ENCODE measurements at places on chromosomes 3 and 15. TPM values are rescaled to one million over a fixed set of nuclear protein-coding genes. Genes with fewer than 3 reads are reported as not detected.
A peak's percentile ranks its signal among the peaks of the same experiment; 100 is the strongest.

DNA sequence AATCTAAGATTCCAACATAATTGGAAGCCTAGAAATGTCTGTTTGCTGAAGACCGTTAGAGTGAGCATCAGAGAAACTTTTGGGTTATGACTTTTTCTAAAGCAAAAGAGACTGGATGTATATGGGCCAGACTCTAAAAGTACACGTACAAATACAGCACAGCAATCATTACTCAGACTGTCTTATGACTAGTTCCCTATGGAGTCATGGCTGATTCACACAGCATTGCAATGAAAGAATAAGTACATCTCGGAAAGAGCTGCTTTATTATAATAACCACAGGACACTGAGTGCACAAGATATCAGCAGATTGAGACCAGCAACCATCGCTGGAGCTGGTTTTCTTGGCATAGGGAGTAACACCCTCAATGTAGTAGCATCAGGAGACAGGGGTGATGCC, 618.6 kb downstream of the NLGN1 start:
- DNase-seq, result no peak

DNA sequence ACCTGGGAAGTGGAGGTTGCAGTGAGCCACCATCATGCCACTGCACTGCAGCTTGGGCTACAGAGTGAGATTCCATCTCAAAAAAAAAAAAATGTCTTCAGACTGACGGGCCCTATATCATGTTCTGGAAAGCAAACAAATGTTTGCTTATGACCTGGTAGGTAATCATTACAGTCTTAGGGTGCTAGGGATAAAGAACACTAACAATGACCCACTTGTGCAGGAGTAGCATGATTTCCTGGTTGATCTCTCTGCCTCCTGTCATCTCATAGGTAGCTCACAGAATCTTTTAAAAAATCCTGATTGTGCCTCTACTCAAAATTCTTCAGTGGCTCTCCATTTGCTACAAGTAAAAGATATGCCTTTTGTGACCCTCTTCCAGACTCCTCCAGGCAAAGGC, 74.5 kb upstream of the TSPAN3 start:
- DNase-seq, result no peak

TOPBP1 gene
- 21.5 TPM for polyA plus RNA-seq

GRCh38 chr3:38453075-38453912, at the start of gene ACVR2B:
ACVR2B (plus strand) TSS chr3:38453890; CDS start chr3:38454323, 433 bp downstream.
- DNase-seq, result peak; percentile 98

DNA sequence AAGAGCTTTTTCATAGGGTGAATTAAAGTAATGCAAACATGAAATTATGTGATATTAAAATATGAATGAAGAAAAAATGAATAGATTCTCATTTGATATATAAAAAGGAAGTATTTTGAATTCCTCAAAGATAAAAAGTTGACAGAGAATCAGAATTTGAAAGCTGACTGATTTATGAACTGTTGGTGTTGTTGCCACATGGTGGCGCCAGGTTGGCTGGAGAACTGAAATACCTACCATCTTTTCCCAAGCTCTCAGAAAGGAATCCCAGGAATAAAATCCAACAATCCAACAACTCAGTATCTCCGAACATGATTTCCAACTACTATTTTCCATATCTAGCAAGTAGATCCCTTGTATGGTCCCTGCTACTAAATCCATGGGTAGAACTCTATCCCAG, 3.1 kb downstream of the MYRIP start:
- DNase-seq, result peak; percentile 31

DNA sequence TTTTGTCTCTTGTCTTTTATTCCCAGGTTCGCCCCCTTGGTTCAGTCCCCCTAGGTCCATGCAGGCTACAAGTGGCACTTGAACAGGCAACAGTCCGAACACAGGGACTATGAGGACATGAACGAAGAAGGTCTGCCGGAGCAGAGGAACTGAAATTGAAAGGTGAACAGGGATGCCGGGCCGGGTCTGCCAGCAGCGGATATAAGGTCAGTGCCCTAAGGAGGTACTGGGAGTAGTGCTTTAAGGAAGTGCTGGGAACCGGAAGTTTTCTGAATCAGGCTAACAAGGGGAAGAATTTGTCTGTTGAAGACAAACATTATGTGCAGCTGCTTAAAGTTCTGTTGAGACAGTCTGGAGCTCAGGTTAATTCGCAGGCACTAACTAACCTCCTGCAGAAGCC, 46.8 kb downstream of the LSM3 start:
- no peak for DNase-seq

Data from SK-N-SH (cell line).